ENCODE measurements at places on chromosomes 4 and X.

- peak; percentile 81 for DNase-seq
Observed at GRCh38 chr4:38663801-38664705, at the start of gene KLF3. KLF3 (plus strand) TSS chr4:38664199; CDS start chr4:38680626, 16,427 bp downstream.

DNA sequence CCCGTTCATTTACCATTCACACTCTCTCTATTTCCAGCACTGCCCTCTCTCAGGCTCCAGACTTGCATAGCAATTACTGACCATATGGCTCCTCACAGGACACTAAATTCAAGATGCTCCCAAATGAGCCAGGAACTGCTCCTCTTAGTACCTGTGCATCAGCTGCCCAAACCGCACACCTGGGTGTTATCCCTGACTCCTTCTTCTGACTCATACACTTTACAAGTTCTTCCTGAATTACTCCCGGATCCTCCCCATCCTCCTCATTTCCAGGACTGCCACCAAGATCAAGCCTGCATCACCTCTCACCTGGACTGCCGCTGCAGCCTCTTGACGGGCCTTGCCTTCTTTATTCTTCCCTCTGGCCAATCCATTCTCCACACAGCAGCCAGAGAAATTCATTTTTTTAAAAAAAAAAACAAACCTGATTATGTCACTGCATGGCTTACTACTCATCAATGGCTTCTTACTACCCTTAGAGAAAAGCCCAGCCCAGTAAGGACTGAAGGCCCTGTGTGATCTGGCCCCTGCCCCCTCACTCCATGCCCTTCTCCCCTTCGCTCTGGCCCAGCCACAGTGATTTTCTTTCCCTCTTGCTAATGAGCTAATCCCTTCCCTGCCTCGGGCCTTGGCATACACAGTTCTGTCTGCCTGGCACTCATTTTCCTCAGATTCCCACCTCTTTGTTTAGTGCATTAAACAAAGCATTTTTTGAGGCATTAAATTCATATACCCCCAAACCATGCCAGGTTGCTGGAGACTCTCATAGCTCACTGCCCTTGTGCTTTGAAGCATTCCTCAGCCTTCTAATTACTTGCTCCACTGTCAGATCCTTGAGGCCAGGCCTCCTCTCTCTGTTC is 92.0 kb downstream of the PDGFRA start:
- DNase-seq, result no peak

DNA sequence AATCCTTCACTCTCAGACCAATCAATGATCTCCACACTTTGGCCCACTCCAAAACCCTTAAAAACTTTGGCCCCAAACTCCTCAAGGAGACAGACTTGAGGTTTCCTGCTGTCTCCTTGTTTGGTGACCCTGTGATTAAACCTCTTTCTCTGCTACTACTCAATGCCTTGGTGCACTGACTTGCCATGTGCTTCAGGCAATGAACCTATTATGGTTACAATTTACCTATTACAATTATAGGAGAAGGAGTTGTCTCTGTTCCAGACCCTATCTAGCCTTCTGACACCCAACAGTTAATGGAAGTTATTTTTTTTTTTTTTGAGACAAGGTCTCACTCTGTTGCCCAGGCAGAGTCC is 263.1 kb downstream of the STIM2 start:
- DNase-seq, result no peak

- DNase-seq, result no peak
Observed at GRCh38 chr4:177367336-177367735, 57.7 kb downstream of the NEIL3 start.

- DNase-seq, result no peak
Observed at GRCh38 chrX:100649550-100650356, 5.8 kb downstream of the SRPX2 start.

DNA sequence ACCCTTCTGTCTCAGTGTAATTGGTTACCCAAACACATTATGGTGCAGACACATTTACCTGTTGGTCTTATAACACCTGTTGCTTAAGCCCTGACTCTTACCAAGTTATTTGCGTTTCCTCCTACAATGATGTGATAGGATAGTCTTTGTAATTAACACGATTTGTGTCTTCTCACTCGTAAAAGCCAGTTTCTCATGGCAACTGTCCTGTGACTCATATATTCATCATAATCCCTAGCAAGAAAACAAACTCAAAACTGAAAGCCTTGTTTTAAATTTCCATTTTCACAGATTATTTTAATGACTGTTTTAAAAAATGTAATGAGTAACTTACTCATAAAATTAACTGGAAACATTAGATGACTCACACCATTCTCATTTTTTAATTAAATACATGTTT is 495.2 kb downstream of the NLGN4X start:
- DNase-seq, result no peak

GRCh38 chr4:183738081-183738673 is 79.1 kb downstream of the TRAPPC11 start:
- DNase-seq, result no peak

DNA sequence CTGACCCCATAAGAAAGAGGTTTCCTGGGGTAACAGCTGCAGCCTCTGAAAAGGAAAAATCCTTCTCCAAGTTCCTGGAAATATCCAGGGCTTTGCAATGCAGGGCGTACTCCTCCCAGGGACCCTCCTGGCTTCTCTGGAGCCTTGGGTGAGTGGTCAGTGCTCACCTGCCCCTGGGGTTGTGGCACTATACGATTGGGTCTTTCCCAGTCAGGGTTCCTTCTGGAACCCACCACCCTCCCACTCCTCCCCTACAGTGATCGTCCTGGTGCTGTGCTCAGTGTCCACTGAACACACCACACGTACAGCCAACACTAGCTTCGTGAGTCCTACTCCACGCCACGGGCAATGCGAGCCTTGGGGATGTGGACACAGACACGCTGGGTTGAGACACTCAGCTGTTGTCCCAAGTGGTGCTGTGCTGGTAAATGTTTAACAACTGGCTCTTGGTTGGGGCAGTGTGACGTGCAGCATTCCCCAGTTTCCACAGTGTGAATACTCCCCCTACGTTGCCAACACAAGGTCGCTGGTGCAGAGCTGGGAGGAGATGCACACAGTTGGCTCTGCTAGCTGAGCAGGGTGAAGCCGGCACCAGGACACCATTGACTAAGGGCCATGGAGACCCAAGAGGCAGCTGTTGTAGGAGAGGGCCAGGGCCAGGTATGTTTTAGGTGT is 65.4 kb downstream of the HTRA3 start:
- DNase-seq, result no peak

DNA sequence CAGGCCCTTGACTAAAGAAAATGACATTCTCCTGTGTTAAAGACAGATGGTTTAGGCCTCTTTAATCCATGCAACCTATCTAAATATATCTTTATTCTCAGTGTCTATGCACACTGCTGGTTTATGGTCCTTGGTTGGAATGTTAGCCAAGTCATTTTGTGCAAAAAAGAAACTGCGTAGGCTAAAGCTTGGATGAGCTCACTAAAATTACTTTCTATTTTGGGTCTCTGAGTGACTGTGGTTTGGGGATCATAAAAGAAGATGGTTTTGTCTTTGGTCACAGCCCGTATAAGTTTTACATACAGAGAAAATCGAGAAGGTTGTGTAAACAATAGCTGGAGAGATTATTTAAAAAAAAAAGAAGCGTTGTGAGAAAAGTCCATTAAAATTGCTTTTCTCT is 443.6 kb downstream of the UBE2NL start:
- DNase-seq, result no peak

DNA sequence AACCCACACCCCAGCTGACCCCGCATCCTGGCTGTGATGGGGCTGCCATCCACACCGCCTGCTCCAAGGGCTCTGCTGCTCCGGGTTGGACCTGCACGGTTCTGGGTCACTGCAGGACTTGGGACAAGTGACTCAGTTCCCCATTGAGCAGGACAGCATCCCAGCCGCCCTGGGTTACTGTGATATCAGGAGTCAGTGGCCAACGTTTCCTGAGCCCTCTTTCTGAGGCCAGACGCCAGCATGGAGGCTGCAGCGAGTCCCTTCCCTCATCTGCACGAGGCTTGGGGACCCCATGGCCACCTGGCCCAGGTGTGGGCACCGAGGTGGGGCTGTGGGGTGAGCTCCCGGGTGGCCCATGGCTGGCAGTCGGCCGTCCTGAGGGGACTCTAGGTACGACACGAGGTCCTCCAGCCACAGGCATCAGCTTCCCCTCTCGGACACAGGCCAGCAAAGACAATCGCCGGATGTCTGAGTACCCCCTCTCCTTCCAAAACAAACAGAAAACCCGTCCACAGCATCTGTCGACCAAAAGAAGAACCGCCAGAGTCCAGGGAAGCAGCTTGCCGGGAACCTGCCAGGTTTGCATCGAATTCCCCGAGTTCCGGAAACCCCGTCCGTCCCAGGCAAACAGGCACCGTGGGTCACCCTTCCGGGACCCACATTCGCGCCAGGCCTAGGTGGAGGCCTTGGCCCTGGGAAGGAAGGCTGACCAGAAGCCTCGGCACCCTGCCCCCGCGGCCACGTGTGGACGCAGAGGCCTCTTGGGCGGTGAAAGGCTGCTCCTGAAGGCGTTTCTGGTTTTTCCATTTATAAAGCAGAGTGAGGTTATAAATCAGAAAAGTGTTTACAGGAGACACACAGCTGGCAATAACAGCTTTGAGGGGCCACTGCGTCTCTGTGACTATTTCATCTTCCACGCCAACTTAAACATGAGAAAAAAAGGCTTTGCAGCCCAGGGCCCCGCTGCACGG is 136.0 kb downstream of the FAM53A start:
- no peak for DNase-seq
